ENCODE measurements at places on chromosomes 7 and 10.

DNA sequence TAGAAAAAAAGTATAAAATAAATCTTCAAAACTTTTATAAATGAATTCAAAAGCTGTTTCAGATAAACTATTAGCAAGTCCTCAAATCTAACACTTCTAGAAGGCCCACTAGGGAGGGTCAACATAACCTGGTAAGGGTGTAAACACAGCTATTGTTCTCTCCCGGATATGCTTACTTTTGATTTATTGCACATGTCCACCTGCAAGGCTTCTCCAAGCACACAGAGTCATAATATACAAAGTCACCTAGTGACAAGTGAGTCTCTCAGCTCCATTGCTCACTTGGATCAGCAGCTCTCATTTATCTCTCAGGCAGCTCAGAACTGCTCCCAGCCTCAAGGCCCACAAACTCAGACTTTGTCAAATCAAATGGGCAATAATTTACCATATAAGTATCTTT is 44.0 kb upstream of the COL1A2 start:
- no peak for DNase-seq

DNA sequence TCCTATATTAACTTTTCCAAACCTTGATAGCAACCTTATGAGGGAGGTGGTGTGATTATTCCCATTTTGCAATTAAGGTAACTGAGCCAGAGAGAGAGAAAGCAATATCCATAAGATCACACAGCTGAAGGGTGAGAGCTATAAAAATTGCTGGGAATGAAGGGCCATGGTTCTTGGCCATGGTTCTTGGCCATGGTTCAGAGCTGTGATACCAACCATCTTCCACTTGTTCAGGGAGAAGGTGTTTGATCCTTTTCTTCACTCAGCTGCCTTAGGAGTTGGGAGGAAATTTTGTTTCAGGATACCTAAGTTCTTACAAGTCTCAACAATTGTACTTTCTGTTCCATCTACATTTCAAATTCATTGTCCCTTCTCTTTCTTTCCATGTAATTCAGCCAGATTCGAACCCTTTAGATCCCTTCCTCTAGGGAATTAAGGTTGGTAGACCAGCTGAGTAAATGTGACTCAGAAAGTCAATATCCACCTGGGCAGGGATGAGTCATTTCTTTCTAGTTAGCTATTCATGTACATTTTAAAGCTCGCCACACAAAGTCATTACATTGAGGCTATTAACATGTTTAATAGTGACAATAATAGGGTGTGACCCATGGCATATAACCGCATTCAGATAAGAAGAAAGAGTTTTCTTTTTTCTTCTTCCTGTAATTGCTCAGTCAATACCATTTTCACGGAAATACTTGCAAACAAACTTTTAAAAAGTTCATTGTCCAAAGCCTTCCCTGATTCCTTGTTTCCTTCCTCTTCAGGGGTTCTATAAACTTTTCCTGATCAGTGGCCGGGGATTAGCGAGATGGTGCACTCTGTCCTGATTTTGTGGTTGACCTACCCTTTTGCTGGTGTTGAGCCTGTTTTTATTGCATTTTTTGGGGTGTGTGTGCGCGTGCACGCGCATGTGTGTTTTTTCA is 143.4 kb downstream of the TCF7L2 start:
- DNase-seq = no peak

GRCh38 chr10:49651039-49651835 is 28.2 kb upstream of the C10orf53 start:
- no peak for DNase-seq

DNA sequence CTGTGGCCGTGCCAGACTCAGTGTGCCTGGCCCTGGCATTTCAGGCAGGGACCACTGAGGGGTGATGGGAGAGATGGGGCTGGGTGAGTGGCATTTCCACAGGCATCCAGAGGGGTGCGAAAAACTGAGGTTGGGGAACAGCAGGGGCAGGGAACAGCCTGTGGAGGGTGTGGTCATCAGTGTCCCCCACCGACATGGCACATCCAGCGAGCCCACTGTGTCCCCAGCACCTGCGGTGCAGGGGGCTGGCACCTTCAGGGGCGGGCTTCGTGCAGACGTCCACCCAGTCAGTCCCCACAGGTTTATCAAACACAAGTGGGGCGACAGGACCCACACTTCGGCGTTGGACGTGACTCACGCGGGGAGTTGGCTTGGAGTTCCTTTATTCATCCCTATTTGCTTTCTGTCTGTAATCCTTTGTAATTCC is 14.8 kb downstream of the CUX1 start:
- no peak for DNase-seq

DNA sequence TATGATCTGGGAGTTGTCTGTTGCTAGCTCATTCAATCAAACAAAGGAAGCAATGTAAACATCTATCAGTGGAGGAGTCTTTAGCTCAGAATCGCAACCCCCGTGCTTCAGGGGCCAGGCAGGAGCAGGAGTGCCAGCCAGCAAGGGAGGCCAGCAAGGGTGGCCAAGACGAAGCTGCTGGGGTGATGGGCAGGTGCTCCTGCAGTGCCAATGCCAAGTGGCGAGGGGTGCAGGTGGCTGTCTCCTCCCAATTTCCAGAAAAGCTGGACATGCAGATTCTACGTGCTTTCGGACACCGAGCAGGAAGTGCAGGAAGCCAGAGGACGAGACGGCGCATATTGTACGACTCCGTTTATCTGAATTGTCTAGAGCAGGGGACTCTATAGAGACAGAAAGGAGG is 48.1 kb upstream of the EBF3 start:
- no peak for DNase-seq

GRCh38 chr7:46107610-46108217 is 186.6 kb upstream of the IGFBP3 start:
- DNase-seq = no peak
